Effector memory CD4-positive, alpha-beta T cell (primary cell): ENCODE measurements at places on chromosomes 5 and 9.

GRCh38 chr9:96599298-96599697 is 20.3 kb downstream of the CDC14B start:
- H3K4me3 ChIP-seq = no peak overlapping the region
- H3K36me3 ChIP-seq = no peaks in the 10 kb centered on the region
- H3K4me1 ChIP-seq = no peaks in the 10 kb centered on the region
- no peaks in the 10 kb centered on the region for H3K27me3 ChIP-seq
- no peak for DNase-seq

- no peaks in the 10 kb centered on the region for H3K4me1 ChIP-seq
- H3K27ac ChIP-seq = no peak overlapping the region
- H3K36me3 ChIP-seq = peaks cover 3% of the 10 kb centered on the region
- no peaks in the 10 kb centered on the region for H3K27me3 ChIP-seq
- no peak overlapping the region for H3K4me3 ChIP-seq
- DNase-seq = no peak
Measured at GRCh38 chr9:4866239-4866969, 73.7 kb downstream of the RCL1 start.

GRCh38 chr5:74243634-74244033 is 396.9 kb downstream of the ENC1 start:
- H3K4me3 ChIP-seq = no peak overlapping the region
- H3K27me3 ChIP-seq = no peaks in the 10 kb centered on the region
- no peaks in the 10 kb centered on the region for H3K4me1 ChIP-seq
- H3K36me3 ChIP-seq = no peaks in the 10 kb centered on the region
- DNase-seq = no peak

GRCh38 chr5:167460449-167461020 is 830.9 kb upstream of the WWC1 start:
- H3K4me3 ChIP-seq = no peak overlapping the region
- no peaks in the 10 kb centered on the region for H3K27me3 ChIP-seq
- no peak overlapping the region for H3K27ac ChIP-seq
- H3K4me1 ChIP-seq = no peaks in the 10 kb centered on the region
- no peaks in the 10 kb centered on the region for H3K36me3 ChIP-seq

DNA sequence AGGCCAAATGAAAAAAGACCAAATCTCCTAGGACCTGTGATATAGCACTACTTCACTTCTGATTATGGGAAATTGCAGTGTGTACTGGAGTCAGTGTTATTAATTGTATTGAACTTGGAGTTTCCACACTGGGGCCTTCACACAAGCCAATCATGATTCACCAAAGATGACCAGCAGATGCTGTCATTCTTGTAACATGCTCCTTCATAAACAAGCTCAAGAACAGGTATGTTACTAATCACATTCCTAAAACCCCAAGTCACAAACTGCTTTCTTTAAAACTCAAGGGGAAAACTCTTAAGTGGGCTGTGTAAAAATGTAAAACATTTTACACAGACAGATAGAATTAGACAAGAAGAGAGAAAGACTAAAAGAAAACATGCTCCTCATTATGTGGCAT is 5.6 kb downstream of the KLHL3 start:
- DNase-seq = no peak
- no peak overlapping the region for H3K4me3 ChIP-seq
- no peak overlapping the region for H3K27ac ChIP-seq

DNA sequence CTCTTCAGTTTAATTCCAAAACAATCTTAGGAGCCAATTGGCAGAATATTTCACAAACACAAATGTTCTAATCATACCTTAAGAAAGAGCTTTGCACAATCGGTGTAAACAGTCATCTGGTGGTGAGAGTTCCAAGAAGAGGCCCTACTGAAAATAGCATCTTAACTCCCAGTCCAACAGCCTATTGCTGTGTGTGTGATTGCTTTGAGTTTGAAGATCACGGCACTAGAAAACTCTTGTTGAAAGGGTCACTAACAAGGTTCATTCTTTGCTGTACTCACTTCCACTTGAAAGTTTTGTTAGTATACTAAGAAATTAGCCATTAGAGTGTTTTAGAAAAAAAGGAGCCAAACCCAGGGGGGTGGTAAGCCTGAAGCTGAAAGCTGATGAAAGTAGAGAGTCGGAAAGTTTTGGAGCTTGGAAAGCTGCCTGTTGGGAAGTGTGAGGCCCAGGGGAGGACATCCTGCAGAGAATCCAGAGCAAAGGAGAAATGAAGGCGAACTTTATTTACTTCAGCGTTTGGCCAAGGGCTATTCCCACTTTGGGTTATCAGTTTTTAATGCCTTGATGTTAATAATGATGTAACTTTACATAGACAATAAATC is 180.3 kb upstream of the GHR start:
- no peak overlapping the region for H3K27ac ChIP-seq
- no peaks in the 10 kb centered on the region for H3K36me3 ChIP-seq
- H3K4me3 ChIP-seq = no peak overlapping the region
- no peaks in the 10 kb centered on the region for H3K27me3 ChIP-seq

DNA sequence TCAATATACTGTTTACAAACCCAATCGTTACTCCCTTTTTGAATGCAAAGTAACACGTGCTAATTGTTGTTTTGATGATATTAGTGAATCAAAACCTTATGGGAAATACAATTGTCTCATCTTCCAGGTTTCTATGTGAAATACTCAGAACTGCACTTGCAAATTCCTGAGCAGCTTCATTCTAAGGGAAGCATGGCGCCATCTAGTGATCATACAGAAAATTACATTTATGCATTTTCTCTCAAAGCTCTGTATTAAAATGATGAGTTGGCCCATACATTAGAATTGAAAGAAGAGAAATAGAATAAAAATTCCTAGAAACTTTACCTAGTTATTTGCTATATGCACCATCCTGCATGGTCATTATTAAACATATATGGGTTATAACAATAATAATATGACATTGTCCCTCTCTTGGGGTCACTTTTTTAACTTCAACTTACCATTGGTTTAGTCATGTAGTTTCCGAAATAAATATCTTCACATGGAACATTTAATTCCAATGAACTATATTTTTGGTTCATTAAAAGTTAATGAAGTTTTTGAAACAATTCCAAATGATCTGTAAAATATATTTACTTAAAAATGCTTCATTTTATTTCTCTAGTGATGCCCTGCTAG is 220.0 kb downstream of the PDE4D start:
- no peak for DNase-seq
- no peak overlapping the region for H3K4me3 ChIP-seq

GRCh38 chr5:132265336-132266030 is 8.0 kb downstream of the PDLIM4 start:
- H3K4me3 ChIP-seq = no peak overlapping the region
- H3K36me3 ChIP-seq = no peaks in the 10 kb centered on the region
- H3K27me3 ChIP-seq = no peaks in the 10 kb centered on the region
- DNase-seq = no peak
- H3K4me1 ChIP-seq = no peaks in the 10 kb centered on the region

DNA sequence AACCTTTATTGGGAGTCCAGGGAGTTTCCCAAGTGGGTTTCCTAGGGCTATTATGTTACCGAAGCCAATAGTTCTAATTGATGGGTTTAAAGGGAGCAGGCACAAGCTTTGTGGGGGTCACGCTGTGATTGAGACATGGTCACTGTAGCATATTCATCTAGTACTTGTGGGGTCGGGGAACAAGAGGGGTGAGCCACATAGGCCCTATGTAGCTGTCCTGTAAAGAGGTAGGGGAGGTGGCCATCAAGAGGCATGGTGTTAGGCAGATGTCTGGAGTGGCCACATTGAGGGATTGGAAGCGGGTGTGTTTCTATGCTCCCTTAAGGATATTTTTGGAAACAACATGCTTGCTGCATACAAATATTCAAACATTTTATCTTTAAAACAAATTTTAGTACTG is 50.1 kb downstream of the EXOSC2 start:
- no peak overlapping the region for H3K4me3 ChIP-seq
- H3K36me3 ChIP-seq = no peaks in the 10 kb centered on the region
- no peak overlapping the region for H3K27ac ChIP-seq
- no peak for DNase-seq

DNA sequence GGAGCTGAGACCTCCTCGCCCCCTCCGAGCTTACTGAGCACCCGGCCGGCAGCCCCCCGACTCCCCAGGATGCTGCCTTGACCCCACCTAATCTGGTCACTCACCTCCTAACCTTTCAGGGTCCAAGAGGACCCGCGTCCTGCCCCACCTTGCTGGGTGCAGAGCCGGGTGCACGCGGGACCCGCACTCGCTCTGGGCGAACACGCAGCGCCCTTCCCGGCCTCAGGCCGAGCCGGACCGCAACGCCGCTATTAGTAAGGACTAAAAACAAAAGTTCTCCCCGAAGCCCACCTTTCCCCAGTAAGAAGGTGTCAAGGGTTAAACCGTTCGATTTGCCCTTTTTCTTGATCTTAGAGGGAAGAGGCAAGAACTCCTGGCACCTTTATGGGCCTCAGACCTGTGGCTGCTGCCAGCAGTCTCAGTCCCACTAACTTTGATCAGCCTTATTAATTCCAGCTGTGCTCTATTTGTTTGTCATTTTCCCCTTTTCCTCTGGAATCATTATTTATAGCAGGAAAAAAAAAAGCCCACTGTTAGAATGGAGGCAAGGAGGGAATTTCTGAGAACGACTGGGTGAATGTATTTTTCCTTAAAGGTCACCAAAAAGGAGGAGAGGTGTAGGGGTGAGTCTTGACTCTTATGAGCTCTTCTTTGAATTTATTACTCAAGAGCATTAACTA is 10.5 kb downstream of the IRX2 start:
- H3K36me3 ChIP-seq = no peaks in the 10 kb centered on the region
- H3K27ac ChIP-seq = no peak overlapping the region
- no peaks in the 10 kb centered on the region for H3K4me1 ChIP-seq
- DNase-seq = no peak

- no peak for DNase-seq
- peaks cover 16% of the 10 kb centered on the region for H3K4me1 ChIP-seq
- no peaks in the 10 kb centered on the region for H3K36me3 ChIP-seq
- H3K27ac ChIP-seq = no peak overlapping the region
- no peaks in the 10 kb centered on the region for H3K27me3 ChIP-seq
Measured at GRCh38 chr9:125519734-125520133, 187.3 kb downstream of the MAPKAP1 start.

- no peaks in the 10 kb centered on the region for H3K36me3 ChIP-seq
- no peak for DNase-seq
- no peak overlapping the region for H3K4me3 ChIP-seq
- H3K27me3 ChIP-seq = no peaks in the 10 kb centered on the region
Measured at GRCh38 chr5:55868846-55869245, 17.7 kb downstream of the IL31RA start.

GRCh38 chr5:146995878-146996277 is 117.3 kb upstream of the PPP2R2B start:
- no peaks in the 10 kb centered on the region for H3K27me3 ChIP-seq
- no peak overlapping the region for H3K27ac ChIP-seq
- no peak overlapping the region for H3K4me3 ChIP-seq
- H3K4me1 ChIP-seq = no peaks in the 10 kb centered on the region
